ENCODE measurements at places on chromosomes 11 and 22.

GRCh38 chr22:38737302-38738060, 18.3 kb downstream of the SUN2 start:
- peak; percentile 18 for DNase-seq

- DNase-seq: no peak
Observed at GRCh38 chr22:47600281-47600680, 837.8 kb downstream of the TBC1D22A start.

GRCh38 chr11:41498726-41499125, 39.3 kb upstream of the LRRC4C start:
- no peak for DNase-seq

- no peak for DNase-seq
Observed at GRCh38 chr22:50178471-50178864, 7.2 kb upstream of the TRABD start.

- no peak for DNase-seq
Observed at GRCh38 chr22:33451866-33452469, 393.8 kb upstream of the SYN3 start.

Data from left cardiac atrium (tissue), 4 donors.